ENCODE measurements at places on chromosomes 6 and 20.
A peak's percentile ranks its signal among the peaks of the same experiment; 100 is the strongest.

- no peak for DNase-seq
Observed at GRCh38 chr6:132359886-132360285, 41.4 kb downstream of the MOXD1 start.

DNA sequence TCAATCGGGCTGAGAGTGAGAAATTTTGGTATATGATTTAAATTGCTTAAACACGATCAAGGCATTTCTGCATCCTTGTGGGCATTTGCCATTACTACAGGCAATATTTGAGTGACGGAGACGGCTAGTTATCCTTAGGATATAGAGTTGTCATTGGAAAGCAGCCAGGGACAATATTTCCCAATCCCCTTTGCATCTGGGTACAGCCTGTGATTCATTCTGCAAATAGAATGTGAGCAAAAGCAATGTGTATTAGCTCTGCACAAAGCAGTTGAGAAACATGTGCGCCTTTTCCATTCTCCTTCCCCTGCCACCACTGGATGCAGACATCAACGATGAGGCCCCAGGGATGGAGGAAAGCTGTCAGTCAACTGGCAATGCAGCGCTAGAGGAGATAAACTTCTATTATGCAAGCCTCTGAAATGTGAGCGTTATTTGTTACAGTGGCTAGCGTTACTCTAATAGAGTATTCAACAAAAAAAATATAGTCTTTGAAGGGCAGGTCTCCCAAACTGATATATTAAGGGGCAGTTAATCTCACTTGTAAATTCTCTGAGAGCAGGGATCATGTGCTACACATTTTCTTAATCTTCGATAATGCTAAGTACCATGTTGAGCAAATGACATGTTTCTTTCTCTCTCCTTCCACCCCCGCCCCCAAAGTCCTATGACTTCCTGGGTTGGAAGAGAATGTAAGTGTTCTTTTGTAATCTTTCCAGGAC is 37.1 kb upstream of the NCOA3 start:
- peak; percentile 99 for DNase-seq

- no peak for DNase-seq
Observed at GRCh38 chr6:44298055-44298803, 14.9 kb downstream of the AARS2 start.

GRCh38 chr6:144194293-144194810 is 44.0 kb downstream of the STX11 start:
- DNase-seq, result no peak

DNA sequence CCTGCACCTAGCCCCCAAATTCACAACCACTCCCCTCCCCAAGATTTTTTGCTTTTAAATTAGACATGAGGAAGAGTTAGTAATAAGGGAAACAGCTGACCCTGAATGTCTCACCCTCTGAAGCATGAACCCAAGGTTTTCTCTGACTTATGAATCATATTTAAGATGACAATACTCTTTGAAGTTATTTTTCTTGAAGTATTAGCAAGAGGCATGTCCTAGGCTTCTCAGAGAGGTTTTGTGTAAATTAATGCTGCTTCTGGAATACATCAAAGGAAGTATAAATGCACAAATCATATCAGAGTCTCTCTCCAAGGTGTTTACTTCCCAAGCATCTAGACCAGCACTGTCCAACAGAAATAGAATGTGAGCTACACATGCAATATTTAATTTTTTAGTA is 408.1 kb upstream of the MARCKS start:
- DNase-seq, result no peak

- DNase-seq, result no peak
Observed at GRCh38 chr6:7786214-7786661, 60.3 kb downstream of the BMP6 start.

- no peak for DNase-seq
Observed at GRCh38 chr20:40956542-40957264, 71.9 kb upstream of the TOP1 start.

DNA sequence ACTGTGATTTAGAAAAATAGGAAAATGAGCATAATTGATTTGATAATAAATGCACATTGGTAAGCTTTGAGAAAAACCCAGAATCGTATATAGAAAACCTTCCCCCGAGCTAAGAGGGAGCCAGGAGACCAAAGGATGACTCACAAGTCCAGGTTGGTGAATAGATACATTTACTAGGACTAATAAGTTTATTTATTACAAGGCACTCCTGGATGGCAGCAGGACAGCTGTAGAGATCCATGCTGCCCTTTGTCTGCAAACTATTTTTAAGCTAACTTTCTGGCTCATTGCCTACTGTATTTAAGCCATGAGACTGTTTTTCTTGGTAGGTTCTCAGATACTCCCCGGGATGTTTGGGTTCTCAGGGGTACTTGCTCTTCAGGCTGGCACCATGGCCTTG is 13.4 kb downstream of the CASP8AP2 start:
- no peak for DNase-seq

DNA sequence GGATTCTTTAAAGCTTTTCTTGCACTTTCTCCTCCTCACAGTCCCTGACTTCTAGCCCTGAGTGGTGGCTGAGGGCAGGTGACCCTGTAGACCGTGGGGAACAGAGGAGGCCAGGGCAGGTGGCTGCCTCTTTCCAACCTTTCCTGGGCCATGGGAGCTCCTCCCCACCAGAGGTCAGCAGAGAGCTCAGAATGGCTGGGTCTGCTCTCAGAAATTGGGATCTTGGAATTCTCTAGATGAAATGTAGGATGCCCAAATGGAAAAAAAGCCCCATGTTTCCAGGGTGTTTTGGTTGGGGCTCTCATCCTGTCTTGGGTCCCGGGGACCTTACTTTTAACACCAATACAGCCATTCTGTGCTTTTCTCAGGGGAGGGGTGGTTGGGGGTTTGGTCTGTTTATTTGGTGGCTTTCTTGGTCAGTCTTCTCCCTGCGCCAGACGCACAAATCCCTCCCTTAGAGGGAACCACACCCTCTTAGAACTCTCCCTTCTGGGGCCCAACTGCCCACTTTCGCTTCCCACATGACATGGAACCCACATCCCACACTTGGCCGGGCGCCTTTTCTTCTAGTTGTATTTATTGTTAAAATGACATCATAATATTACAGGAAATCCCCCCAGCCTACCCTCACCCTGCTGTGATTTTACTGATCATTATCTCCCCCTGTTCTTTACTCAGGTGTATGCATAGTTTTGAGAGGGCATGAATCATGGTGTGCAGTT is 17.9 kb downstream of the GNAS start:
- no peak for DNase-seq

GRCh38 chr6:35018182-35018519 is 123.0 kb downstream of the TCP11 start:
- no peak for DNase-seq

GRCh38 chr6:9204171-9204570 is 768.8 kb upstream of the SLC35B3 start:
- peak; percentile 84 for DNase-seq

GRCh38 chr6:160015778-160016684 is 47.1 kb downstream of the IGF2R start:
- DNase-seq, result no peak

- no peak for DNase-seq
Observed at GRCh38 chr6:146999766-147000165, 204.5 kb upstream of the STXBP5 start.

- DNase-seq, result no peak
Observed at GRCh38 chr6:109456710-109457561, 1.4 kb upstream of the MICAL1 start.

GRCh38 chr20:49330701-49331615 is 53.1 kb upstream of the ZNFX1 start:
- DNase-seq, result no peak

DNA sequence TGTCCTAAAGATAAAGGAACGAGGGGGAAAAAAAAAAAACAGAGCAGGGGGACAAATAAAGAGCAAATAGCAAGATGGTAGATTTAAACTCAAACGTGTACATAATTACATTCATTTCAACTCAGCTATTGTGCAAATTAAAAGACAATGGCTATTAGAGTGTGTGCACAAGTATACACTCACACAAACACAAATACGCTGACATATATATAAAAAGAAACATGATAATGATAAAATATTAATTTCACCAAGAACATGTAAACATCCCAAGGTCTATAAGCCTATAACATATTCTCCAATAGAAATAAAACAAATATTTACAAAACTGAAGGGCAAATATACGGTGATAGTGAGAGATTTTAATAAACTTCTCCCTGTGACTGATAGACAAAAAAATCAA is 1354.9 kb upstream of the GJE1 start:
- no peak for DNase-seq

DNA sequence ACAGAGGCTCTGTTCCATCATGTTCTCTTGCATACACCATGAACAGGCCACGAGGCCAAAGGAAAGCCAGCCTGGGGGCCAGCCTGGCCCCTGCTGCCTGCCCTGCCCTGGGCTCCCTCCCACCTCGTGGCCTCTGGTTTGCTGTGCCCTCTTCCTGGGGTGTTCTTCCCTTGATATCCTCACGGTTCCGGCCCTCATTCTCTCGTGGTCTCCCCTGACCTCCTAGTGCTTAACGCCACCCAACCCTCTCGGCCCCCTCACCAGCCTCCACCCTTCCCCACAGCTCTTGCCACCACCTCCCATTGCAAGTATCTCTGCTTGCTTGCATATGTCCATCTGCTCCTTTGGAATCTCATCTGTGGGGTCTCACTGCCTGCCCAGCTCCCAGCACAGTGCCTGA is 73.0 kb downstream of the GNAS-AS1 start:
- no peak for DNase-seq

- DNase-seq, result peak; percentile 87
Observed at GRCh38 chr6:41787219-41787917, at the start of gene TOMM6. Gene TOMM6, plus strand, starts transcription at chr6:41787694. Its CDS starts 4 bp downstream, at chr6:41787698.

- no peak for DNase-seq
Observed at GRCh38 chr6:39224523-39225182, 4.6 kb downstream of the KCNK5 start.

GRCh38 chr20:49832632-49833327 is 20.2 kb downstream of the SLC9A8 start:
- DNase-seq, result no peak

DNA sequence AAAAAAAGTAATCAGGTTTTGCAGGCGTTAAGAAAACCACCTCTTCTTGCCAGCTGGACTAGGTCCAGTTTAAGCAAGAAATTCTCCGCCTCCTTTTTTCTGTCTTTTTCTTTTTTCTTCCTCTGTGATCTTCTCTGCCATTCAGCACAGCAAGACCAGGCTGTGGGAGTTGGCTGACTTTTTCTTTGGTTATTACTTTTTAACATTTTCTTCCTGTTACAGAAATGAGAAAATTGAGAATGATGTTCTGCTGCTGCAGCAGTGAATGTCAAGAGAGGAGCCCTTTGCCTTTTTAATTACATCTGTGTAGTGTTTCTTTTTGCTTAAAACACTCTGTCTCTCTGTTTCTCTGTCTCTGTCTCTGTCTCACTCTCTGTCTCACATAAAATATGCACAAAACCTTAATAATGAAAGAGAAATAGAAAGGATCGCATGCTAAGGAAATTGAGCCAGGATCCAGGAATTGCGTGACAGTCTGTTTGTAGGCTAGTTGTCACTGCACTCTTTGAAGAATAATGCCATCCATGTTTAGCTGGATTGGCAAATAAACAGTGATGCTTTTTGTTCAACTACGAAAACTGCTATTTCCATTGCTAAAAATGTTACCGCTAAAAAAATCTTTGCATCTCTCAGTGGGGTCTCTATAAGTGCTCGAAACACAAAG is 103.2 kb upstream of the SUPT3H start:
- no peak for DNase-seq

DNA sequence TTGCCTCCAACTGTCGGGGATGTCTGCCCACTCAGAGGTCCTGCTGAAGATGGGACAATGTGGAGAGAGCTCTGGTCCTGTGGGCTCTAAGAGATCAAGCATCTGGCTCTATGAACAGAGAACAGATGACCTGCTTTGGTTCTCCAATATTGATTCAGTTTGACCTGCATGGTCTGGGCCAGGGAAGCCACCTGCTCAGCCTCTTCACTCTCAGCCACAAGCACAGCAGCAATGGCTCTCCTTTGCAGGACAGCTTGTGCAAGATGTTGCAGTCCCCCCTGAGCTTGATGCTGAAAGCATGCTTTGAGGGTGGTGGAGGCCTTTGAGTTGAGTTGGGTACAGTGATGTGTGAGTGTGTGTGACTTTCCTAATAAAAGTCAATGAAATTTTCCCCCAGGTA is 18.6 kb upstream of the MCM3 start:
- DNase-seq, result no peak

- no peak for DNase-seq
Observed at GRCh38 chr6:168165373-168165772, 86.4 kb upstream of the FRMD1 start.

DNA sequence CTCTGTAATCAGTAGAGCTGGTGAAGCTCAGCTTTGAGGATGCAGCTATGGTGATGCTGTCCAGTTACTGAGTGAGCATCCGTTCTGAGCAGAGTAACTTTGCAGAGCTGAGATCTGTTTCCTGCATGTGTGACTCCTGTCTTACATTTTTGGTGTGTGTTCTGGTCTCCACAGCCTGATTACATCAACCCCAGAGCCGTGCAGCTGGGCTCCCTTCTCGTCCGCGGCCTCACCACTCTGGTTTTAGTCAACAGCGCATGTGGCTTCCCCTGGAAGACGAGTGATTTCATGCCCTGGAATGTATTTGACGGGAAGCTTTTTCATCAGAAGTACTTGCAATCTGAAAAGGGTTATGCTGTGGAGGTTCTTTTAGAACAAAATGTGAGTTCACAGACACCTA is 81.6 kb downstream of the FAM120B start:
- no peak for DNase-seq

DNA sequence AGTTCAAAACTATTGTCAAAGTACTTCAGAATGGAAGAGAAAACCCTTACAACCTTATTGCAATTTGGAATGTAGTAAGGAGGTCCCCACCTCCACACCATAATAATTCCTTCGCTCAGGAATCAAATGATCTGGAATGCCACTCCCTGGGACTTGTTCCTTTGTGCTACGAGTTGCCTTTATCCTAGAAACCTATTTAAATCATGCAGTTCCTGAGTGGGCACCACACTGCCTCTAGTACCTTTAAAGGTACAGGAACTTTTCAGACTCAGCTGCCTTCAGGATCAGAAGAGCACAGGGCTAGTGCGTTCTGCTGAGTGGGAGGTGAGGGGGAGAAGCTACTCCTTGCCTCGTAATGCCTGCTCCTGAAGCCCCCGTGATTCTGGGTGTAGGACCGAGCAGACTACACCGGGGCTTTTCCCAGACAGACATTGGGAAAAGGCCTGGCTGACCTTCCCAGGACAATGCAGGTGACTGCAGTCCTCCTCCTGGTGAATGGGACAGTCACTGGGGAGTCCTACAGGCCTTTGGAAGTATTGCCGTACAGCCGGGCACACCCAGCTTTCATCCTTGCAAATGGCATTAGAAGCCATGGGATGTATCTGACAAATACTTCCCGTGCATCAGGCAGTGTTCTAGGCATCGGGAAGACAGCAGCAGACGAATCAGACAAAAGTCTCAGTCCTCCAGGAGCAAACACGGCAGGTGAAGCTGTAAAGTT is 11.8 kb upstream of the TUBB2B start:
- no peak for DNase-seq

GRCh38 chr6:129130106-129130505 is 247.2 kb downstream of the LAMA2 start:
- DNase-seq, result no peak

Measured in HS-27A (cell line).